Activated CD4-positive, alpha-beta T cell treated with anti-CD3 and anti-CD28 coated beads, Interleukin-2, amount 50 U/mL, for 48 hours (primary cell): ENCODE measurements at places on chromosomes 7 and 10.
A peak's percentile ranks its signal among the peaks of the same experiment; 100 is the strongest.

DNA sequence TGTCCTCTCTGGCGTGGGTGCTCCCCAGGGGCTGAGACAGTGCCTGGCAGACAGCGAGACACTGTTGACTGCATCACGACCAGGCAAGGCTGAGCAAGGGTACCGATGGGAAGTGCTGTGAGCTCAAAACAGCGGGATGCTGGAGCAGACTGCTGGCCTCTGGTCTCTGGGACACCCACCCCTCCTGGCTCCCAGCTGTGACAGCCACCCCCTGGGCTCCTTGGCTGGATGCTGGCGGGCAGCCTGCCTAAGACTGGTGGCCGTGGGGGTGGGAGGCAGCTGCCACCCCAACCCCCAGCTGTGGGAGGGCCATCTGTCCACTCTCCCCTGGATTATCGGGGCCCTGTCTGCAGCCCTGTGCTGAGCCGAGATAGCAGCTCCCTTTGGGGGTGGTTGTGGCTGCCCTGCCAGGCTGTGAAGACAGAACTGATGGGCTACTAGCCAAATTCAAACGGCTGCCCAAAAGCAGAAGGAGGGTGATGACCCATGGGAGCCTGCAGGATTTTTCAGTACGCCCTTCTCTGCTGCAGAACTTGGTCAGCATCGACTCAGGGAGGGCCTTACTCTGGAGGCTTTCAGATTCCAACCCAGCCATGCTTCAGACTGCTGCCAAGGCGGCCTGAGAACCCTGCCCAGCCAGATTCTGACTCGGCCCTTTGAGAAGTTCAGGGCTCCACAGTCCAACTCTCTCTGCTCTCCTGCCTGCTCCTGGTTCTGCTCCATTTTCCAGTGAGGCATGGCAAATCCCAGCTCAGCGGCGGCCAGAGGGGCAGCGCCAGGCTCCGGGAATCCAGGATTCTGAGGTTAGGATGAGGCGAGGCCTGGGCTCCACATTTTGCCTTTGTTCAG is 125.3 kb downstream of the NEURL1 start:
- DNase-seq: no peak

- no peak for DNase-seq
Measured at GRCh38 chr7:111174510-111174909, 83.6 kb downstream of the LRRN3 start.

- no peak for DNase-seq
Measured at GRCh38 chr7:19798986-19799385, 25.6 kb upstream of the TMEM196 start.

GRCh38 chr10:106866244-106866845 is 298.2 kb downstream of the SORCS1 start:
- no peak for DNase-seq

GRCh38 chr7:66921396-66921917 is 432 bp downstream of the TMEM248 start:
- DNase-seq: peak; percentile 22

DNA sequence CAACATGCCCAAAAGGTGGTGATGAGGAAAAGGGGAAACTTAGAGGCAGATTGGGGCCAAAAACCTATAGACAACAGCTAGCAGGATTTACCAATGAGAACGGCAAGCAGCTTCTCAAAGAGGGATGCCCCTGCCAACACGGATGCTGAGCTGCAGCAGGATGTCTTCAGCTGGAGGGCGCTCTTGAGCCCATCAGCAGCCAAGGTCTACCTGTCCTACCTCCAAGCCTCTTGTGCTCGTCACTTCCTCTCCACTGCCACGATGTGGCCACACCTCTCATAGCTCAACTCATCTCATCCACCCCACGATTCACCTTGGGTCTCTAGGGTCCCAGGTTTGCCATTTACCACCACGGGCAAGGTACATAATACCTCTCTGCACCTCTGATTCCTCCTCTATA is 36.5 kb downstream of the DLG5 start:
- DNase-seq: no peak

- DNase-seq: no peak
Measured at GRCh38 chr10:62581351-62581750, 207.2 kb downstream of the ZNF365 start.

DNA sequence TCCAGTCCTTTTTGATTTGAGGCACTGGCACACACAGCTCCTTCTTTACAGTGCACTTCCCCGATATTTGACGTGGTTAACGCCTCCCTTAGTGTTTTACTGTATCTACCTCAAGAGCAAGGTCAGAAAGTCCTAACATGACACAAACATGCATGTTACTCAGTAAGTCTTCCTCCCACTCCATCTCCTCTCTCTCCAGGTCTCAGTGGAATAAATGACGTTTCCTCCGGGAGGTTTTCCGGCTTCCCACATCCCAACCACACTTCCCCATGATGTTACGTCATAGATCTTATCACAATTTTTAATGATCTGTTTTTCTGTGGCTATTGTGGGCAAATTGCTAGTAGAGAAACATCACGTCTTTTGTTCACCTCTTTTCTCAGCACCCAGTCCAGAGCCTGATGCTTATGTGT is 165.7 kb downstream of the PTPN20 start:
- no peak for DNase-seq

DNA sequence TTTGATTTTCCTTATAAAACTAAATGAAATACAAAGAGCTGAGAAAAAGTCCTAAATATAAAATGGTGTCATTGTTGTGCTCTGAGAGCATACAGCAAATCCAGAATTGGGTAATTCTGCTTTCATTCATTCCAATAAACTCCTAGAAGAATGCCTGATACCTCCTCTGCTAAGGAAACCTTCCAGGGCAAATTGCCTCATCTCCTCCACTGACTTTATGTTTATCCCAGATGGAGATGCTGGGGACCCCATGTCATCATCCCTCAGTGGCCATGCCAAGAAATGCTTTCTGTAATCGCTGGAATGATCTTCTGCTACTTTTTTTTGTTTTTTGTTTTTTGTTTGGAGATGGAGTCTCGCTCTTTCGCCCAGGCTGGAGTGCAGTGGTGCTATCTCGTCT is 119.3 kb upstream of the PRKCQ start:
- DNase-seq: no peak

- no peak for DNase-seq
Measured at GRCh38 chr7:18610331-18610948, 114.9 kb downstream of the HDAC9 start.

GRCh38 chr10:112614586-112614985 is 167.6 kb downstream of the VTI1A start:
- no peak for DNase-seq

GRCh38 chr7:68524126-68524525 is 1074.1 kb upstream of the AUTS2 start:
- no peak for DNase-seq

- no peak for DNase-seq
Measured at GRCh38 chr10:3832022-3832786, 47.2 kb upstream of the KLF6 start.

- no peak for DNase-seq
Measured at GRCh38 chr7:122913608-122914007, 27.3 kb upstream of the CADPS2 start.

DNA sequence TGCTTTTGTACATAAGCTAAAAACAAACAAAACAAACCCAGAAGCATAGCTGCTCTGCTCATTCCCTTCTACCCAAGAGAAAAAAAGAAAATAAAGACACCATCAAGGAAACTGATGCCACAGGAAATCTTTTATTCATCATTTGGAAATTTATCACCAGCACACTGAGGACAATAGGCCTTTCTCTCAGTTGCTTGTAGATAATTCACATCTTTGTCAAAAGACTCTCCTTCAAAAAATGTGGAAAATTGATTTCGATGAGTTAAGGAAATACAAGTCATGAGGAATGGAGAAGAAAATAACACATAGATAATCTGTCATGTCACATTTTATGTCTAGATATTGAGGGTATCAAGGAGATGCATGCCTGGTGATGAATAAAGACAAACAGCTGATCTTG is 53.5 kb downstream of the ZNF37A start:
- DNase-seq: no peak

DNA sequence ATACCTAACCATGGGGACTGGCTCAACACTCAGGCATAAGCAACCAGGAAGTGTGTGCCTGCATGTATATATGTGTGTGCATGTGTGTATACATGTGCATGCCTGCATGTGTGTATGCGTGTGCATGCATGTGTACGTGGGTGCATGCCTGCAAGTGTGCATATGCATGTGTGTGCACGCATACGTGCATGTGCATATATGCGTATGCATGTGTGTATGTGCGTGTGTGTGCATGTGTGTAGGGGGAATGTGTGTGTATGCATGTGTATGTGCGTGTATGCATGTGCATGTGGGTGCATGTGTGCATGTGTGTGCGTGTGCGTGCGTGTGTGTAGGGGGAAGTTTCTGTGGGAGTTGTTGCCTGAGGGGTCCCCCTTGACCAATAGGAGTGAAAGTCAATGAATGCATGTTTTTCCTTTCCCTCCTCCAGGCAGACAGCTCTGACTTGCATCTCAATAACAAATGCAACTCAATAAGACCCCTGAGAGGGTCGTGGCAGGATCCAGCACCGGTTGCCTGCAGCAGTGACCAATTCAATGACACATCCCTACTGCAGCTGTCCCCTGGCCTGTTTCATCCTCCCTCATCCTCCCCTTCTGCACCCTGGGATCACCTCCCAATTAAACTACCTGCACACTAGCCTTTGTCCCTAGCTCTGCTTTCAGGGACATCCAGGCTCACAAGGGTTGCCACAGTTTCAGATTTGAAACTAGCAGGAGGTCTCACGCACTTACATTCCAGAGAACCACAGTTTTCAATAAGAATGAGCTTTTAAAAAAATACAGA is 27.0 kb upstream of the FZD8 start:
- DNase-seq: no peak
